ENCODE measurements at places on chromosomes 3 and 15.

GRCh38 chr15:99845009-99845408 lies 111.8 kb upstream of the LYSMD4 start:
- no peak for DNase-seq

- DNase-seq, result no peak
Observed at GRCh38 chr15:52496776-52497470, 31.8 kb downstream of the MYO5A start.

- no peak for DNase-seq
Observed at GRCh38 chr3:71370467-71370866, 213.1 kb downstream of the FOXP1 start.

- DNase-seq, result peak; percentile 37
Observed at GRCh38 chr3:11006986-11007933, 14.7 kb downstream of the SLC6A1 start.

DNA sequence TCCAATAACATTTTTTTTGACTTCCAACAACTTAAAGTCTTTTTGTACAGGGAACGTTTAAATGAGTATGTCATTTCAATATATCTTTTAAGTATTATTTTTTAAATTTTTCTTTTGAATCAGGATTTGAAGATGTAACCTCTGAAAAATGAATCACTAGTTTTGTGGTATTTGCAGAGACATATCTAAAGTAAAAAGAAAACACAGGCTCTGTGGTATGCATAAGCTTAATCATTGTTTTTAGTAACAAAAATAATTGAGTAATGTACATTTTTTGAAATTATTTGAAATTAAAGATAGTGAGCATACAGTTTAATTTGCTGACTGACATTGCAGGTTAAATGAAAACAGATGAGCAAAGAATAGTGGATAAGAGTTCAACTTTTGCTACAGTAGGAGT lies 531.3 kb downstream of the ROBO1 start:
- DNase-seq, result no peak

DNA sequence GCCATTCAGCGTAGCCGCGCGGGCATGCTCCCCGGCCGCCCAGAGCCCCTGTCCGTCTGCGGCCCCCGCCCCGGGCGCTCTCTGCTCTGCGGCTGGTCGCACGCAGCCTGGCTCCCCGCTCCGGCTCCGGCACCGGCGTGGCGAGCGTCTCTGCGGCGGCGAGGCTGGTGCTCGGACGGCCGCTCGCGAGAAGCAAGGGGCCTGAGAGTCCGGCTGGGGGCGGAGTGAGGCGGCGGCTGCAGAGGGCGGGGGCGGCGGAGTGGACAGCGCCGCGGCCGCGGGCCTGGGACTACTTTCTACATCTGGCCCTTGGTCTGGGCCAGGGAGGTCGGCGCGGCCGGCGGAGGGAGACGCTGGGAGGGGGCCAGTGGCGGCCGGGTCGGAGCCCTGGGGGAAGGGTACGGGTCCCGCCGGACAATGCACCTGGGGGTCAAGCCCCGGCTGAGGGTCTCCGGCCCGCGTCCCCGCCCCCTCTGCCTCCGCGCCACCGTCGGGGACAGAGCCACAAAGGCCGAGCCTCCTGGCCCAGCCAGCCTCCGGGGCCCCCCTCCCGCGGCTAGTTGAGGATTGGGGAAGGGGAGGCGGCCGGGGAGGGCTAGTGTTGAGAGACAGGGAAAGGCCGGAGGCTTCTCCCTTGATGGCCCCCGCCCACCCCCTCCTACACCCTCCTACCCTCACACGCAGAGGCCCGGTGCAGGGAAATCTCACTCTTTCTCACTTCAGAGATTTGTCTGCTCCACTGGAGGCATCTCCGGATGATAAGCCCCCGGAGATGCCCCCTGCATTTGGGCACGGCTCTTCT lies at the start of gene PRTG:
TSS of gene PRTG (minus strand) at position 226 of the 802 bp plus-strand sequence. CDS start at position 5, 221 bp downstream.
- no peak for DNase-seq

DNA sequence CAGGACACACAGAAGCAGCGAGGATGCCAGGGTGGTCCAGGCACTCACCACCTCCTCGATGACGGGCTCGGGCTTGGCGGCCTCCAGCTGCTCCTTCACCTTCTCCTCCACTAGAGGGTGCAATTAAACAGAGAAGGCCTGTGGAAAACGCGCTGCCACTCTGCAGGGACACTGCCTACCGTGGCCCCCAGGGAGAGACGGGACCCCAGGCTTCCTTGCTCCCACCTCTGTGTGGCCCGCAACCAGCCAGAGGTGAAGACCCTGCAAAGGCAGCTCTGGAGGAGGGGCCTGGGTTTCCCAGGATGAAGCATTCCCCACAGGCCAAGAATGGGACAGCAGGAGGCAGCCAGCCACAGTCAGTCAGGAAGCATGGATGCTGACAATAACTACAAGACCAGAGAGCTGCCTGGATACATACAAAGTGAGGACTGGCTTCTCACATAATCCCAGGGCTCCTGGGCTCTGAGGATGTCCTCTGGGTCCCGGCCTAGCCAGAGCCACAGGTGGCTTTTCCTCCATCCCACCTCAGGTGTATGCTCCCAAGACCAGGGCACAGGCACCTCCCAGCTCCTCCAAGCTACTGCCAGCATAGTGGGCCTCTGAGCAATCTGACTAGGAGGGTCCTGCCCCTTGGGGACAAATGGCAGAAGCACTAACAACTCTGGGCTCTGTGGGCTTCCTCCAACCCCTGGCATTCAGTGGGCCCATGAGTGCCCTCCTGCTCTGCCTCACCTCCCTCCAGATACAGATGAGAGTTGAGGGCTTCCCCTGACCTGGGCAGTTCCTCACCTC lies 46.2 kb downstream of the PTH1R start:
- DNase-seq, result no peak

All from iPS DF 6.9 (cell line).